8988T (cell line): ENCODE measurements at places on chromosomes 1 and 21.

DNA sequence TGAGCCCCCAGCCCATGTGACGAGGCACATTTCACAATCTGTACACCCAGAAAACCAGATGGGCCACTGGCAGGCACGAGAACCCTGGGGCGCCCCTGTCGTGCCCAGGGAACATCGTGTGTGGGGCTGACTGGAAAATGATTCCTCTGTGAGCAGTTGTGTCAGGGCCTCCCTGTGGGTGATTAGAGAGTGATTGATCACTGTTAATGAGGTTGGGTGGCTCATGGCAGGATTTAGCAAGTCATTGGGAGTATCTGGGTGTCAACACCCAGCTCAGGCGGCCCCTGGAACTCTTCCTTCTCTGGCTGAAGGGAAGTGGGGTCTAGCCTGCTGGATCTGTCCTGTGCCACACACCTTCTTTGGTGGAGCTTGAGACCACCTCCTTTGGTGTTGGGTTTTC lies 5.7 kb downstream of the GRHL3 start:
- DNase-seq = no peak

DNA sequence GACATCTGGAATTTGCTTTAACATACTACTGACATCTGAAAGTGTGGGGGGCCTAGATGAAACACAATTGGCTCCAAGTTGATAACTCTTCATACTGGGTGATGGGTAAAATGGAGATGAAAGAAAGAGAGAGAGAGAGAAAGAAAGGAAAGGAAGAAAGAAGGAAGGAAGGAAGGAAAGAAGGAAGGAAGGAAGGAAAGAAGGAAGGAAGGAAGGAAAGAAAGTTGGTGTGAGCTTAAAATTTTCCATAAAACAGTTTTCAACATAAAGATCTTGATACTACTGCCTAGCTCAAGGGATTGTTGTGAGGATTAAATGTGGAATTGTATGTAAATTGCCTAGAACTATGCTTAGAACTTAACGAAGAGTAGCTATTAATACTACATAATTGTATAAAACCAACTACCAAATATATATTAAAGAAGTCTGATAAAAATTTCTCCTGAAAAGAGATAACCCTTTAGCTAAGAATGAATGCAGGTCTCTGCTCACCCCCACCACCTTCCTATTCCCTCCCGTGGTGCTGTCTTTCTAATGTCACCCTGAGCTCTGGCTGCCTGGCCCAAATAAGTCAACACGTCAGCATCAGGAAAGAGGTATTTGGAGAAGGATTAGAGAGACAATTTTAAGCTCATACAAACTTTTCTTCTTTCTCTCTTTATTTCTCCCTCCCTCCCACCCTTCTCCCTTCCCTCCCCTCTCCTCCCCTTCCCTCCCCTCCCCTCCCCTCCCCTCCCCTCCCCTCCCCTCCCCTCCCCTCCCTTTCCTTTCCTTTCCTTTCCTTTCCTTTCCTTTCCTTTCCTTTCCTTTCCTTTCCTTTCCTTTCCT lies 89.3 kb upstream of the SGIP1 start:
- DNase-seq = no peak

DNA sequence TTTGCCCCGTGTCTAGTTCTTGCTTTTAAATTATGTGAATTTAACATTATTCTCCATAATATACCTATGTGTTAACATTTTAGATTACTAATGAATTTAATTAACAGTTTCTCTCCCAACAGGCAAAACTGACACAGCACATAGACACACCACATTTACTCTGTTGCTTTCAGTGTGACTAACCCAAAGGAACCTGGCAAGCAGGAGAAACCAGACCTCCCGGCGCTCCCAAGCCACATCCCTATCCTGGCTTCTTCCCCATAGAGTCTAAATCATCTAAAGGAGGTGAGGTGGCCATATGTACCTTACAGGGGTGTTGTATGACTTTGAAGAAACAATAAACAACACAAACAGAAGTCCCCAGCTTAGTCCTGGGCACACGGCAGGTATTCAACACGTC lies 69.2 kb downstream of the CAPZB start:
- no peak for DNase-seq

DNA sequence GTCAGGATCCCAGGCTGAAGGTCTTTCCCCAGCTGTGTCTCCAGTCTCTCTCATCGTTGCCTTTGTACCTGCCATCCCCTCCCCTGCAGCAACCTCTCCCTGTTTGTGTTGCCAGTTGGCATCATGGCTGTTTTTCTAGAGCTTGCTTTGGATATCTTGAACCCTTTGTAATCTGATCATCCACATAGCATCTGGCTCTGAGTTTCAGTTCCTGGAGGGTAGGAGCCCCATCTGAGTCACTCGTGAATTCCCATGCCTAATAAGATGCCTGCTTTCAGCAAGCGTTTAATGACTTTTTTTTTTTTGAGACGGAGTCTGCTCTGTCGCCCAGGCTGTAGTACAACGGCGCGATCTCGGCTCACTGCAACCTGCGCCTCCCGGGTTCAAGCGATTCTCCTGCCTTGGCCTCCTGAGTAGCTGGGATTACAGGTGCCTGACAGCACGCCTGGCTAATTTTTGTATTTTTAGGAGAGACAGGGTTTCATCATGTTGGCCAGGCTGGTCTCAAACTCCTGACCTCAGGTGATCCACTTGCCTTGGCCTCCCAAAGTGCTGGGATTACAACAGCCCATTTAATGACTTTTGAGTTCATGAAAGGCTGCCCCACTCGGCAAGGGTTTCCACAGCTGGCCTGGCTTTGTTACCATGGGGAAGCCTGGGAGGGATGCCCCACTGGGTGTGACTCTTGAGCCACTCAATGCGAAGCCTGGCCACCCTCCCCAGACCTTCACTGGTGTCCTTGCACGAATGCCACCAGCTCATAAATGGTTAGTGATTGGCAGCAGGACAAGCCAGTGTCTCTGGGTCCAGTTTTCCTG lies 11.9 kb downstream of the ALPL start:
- DNase-seq = no peak

GRCh38 chr1:15684468-15685291 lies 560 bp downstream of the PLEKHM2 start:
- DNase-seq = peak; percentile 65

DNA sequence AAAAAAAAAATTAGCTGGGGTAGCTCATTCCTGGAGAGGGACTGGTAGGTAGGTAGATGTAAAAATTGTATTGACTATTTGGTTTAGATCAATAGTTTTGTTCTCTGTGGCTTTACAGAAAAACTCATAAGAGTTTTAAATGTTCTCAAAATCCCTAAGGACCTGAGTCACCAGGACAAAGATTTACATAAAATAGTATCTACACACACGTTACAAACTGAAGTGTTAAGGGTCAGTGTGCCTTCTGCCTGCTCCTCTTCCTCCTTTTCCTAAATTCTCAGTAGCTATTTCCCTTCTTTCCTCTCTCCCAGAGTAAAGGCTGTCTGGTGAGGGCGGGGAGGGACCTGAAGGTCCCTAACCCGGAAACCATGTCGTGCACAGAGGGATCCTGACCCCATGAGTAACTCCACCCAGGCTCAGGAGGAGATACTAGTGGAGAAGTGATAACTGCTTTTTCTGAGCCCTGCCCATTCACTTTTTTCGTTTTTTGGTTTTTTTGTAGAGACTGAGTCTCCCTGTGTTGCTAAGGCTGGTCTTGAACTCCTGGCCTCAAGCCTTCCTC lies 8.1 kb downstream of the PLEKHM2 start:
- no peak for DNase-seq

DNA sequence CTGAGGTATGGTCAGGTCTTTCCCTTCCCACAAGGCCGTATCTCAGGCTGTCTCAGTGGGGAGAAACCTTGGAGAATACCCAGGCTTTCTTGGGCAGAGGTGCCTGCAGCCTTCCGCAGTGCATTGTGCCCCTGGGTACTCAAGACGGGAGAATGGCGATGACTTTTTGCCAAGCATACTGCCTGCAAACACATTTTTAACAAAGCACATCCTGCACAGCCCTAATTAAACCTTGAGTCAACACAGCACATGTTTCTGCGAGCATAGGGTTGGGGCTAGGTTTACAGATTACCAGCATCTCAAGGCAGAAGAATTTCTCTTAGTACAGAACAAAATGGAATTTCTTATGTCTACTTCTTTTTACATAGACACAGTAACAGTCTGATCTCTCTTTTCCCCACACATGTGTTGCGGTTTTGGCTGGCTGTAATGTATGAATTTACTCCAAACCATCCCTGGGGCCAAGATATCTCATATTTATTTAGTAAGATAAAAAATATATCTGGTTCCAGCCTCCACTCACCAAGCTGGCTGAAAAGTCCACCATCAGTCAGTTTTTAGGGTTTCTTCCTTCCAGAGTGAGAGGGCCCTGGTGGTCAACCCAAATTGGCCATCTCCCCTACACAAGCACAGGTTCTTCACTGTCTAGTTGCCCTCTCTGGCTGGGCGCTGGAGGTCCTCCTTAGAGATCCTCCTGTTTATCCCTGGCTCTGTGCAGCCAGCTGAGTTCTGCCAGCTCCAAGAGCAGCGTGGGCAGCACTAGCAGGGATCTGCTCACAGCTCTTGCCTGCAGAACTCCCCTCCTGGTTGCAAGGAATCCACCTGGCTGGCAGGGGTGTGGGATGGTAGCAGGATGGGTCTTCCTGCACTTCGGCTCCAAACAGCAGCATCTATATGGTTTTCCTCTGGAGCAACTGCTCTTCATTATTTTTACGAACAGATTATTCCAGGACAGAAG lies 2.6 kb downstream of the FAAH start:
- DNase-seq = no peak

- DNase-seq = no peak
Observed at GRCh38 chr21:42317341-42317741, 2.1 kb upstream of the TFF3 start.

- no peak for DNase-seq
Observed at GRCh38 chr1:226964611-226965486, 24.8 kb downstream of the COQ8A start.

DNA sequence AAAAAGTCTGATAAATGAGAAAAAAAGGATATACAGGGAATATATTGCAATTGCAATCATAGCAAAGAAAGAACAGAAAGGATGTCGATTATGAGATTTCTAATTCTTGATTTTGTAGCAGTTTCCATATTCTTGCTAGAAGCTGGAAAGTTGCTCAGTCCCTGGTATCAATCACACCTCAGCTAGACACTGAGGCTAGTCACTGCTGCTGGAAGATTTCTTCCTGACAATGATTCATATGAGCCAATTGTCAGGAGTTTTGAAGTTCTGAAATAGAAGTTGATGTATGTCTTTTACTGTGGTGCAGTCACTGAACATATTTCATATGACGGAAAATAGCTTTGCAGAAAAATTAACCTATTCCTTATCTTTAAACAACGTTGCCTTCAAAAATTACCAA lies 208.4 kb upstream of the C1orf105 start:
- no peak for DNase-seq

DNA sequence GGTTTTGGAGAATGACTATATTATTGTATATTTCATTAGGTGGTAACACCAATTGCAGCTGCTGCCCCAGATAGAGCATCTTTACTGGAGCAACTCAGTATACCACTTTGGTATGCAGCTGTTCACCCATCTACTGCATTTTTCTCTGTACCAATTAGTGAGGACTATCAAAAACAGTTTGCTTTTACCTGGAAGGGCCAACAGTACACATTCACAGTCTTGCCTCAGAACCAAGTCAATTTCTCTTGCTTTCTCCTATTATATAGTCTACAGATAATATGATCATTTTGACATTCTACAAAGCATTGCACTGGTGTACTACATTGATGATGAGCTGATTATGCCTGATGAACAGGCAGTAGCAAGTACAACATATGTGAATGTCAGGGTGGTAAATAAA lies 99.3 kb downstream of the PTPRU start:
- DNase-seq = no peak

DNA sequence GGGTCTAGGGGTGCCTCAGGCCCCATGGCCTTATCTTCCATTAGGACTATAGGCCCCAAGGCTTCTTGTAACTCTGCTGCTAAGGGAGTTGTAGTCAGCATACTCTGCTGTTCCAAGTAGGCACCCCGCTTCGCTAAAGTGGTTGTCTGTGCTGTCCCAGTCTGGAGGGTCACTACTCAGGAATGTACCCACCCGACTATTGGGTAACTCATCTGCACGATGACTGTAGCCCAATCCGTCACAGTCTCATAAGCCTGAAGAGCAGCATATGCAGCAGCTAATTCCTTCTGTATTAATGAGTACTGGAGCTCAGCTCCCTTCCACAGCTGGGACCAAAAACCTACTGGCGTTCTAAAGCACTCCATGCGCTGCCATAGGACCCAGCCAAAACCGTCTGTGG lies 111.0 kb downstream of the GDAP2 start:
- no peak for DNase-seq

DNA sequence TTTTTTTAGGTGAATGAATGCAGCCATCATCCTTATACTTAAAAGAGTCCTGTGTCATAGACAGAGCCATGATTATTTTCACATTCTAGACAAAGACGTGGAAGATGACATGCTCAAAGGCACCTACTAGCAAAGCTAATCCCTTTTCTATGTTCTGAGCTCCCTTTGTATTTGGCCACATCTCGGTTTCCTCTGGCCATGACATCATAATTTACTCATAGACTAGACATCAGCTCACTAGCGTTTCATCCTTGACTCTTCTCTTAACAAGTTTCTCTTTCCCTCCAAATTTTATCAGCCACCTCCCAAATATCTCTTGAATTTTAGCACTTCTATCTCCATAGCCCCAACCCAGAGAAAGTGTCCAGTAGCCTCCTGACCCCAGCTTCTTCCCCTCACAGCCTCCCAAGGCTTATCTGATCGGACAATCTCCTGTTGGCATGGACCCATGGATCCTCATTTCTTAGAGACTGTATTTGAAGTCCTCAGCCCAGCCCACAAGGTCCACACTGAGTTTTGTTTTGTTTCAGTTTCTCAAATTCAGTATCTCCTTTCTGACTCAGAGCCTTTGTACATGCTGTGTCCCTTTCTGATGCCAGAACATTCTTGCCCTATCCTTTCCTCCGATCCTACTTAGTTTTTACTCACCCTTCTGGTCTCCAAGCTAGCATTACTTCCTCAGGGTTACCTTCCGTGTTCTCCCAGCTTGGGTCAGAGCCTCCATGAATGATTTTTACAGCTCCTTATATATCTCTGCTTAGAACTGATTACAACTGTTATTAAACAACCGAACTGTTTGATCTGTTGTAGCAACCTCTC lies 33.0 kb upstream of the EPS8L3 start:
- DNase-seq = no peak

DNA sequence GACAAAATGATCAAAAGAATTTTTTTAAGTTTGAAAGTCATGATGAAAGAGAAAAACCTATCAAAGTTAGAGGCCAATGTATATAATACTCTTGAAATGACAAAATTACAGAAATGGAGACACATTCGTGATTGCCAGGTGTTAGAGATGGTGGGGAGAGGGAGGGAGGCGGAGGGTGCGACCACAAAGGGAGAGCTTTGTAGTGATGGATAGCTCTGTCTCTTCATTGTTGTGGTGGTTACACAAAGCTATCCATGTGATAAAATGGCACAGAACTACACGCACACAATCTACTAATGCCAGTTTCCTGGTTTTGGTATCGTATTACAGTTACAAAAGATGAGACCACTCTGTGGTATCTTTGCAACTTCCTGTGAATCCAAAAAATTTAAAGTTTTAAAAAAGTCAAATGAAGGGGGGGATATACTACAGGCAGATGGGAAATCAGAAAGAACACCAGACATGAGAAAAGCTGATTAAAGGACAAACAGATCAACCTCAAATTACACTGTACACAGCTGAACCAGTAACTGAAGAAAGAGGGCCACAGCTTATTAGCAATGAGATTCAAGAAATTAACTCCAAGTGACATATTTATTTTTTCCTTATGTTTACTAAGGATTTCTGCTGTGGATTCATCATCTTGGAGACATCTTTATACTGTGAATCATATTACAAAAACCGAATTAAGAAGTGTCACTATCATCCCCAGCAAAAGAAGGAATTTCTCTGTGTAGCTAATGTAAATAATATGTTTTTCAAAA lies 199.1 kb downstream of the SLC45A1 start:
- no peak for DNase-seq
